NCI-H1930 (cell line): ENCODE measurements at places on chromosomes 3 and 15.

DNA sequence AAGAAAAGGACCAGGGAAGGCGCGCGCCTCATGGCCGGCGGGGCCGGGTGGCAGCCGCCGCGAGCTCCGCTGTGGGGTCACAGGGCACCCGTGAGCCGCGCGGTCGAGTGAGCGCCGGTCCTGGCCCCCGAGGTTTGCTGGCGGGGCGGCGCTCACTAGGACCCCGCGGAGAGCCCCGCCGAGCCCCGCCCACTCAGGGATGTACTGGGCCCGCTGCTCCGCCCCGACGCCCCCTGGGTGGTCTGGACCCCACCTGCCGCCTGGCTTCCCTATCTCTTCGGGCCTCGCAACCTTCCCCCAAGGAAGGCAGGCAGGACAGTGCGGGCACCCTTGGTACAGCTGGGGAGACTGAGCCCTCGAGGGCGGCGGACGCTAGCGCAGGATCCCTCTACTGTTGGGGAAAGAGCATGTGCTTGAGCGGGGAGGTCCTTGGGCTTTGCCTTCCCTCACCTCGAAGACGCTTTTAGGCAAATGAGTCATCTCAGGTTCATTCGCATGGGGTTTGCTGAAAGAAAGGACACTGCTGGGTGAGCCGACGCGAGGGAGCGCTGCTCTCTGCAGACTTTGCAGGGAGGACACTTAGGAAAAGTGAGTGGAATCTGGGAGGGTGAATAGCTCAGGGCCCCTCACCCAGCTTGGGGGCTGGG lies at the start of gene CHRNB4:
Gene CHRNB4 (minus strand): TSS at position 109 of the 647 bp plus-strand sequence. CDS start 77 bp downstream, at position 32.
- no peak for DNase-seq

- DNase-seq = no peak
Measured at GRCh38 chr3:140308535-140308934, 369.3 kb upstream of the TRIM42 start.

DNA sequence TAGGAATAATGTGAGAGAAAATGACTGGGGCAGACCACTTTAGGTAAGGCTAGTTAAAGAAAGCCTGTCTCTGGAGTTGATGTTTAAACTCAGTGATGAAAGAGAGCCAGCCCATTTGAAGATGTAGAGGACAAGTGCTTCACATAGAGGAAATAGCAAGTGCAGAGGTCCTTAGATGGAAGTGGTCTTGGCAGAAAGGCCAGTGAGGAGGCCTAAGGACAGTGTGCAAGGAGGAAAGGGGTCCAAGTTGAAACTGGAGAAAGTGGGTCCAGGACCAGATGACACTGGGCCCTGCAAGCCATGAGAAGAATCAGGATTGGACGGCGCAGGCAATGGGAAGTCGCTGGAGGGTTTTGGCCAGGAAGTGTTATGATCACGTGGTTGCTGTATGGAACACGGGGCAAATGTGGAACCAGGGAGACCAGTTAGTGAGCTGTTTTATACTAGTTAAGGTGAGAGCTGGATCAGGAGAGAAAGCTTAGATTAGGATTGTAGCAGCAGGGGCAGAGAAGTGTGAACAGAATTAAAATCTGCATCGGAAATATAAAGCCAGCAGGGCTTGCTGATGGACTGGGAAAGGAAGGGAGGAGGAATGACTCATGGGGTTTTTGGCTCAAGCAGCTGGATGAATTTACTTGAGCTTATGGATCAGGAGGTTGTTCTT lies 48.0 kb upstream of the SCAANT1 start:
- DNase-seq = no peak

GRCh38 chr3:100811779-100812507 lies 102.6 kb downstream of the TFG start:
- DNase-seq = no peak

GRCh38 chr3:61571516-61572336 lies 10.4 kb downstream of the PTPRG start:
- DNase-seq = no peak

GRCh38 chr3:70829092-70829491 lies 516.7 kb upstream of the MDFIC2 start:
- DNase-seq = no peak
